CD8-positive, alpha-beta memory T cell (primary cell): ENCODE measurements at places on chromosomes 3 and 15.

DNA sequence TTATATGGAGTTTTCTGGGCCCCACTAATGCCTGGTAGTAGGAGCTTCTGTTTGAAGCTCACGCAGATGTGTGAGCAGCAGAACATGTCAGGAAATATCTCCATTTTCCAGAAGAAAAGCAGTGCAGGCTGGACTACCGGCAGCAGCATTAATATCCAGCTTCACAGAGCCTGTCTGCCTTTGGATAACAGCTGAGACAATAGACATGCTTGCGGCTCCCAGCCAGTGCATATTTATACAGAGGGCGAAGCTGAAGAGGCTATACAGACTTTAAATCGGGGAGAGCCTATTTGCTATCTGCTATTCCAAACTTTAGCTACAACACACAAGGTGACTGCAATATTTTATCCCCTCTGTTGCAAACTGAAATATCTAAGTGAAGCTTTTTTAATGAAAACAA is 250.1 kb upstream of the WNT5A start:
- DNase-seq: no peak

DNA sequence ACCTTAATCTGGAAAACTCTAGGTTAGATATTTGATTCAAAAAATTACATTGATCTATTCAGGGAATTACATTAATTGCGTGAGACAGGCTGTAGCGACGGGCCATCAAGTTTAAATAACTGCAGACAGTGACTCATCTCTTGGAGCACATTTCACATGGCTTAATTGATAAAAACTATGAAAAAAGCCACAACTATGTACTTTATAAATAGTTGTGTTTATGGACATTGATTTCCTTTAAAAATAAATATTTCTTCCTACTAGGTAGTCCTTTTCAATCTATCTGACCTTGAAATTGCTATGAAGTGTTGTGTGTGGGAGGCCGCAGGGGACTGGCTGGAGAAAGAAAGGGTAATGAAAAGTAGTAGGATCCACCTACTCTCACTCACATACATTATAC is 157.8 kb downstream of the IL1RAP start:
- DNase-seq: no peak

GRCh38 chr15:85742186-85742821 is 52.4 kb downstream of the KLHL25 start:
- no peak for DNase-seq

DNA sequence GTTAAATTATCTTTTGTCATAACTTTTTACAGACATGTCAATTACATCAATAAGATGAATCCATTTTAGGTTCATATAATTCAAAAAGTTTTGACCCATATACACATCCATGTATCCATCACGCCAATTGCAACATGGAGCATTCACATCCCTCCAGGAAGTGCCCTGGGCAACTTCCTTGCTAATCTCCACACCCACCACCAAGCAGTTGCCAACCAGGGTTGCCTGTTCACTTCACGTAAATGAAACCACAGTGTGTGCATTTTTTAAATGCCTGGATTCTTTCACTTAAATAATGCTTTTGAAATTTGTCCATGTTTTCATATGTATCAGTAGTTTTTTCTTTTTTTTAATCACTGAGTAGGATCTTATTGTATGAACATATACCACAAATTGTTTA is 40.7 kb upstream of the LYZL4 start:
- DNase-seq: no peak

GRCh38 chr3:62252438-62253157 is 120.8 kb downstream of the FEZF2 start:
- no peak for DNase-seq

- no peak for DNase-seq
Observed at GRCh38 chr3:48187301-48187578, 977 bp downstream of the CDC25A start.

DNA sequence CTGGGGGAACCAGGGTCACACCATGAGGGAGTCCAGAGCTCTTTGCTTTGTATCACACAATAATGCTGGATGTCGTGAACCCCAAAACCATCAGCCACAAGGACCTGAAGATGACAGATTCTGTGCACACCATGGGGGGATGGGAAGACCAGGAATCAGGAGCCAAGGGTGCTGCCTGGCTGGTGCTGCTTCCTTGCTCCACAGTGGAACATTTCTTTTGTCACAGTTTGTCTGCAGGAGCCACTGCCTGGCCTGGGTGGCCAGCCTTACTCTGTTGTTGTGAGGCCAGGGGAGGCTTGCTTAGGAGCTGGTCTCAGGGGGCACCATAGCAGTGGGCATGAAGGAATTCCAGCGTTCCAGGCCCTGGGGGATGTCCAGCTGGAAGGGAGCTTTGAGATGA is 6.5 kb upstream of the TGM5 start:
- DNase-seq: no peak

- no peak for DNase-seq
Observed at GRCh38 chr15:90907838-90908507, 4.9 kb downstream of the MAN2A2 start.
